ENCODE measurements at places on chromosomes 3 and 15.

DNA sequence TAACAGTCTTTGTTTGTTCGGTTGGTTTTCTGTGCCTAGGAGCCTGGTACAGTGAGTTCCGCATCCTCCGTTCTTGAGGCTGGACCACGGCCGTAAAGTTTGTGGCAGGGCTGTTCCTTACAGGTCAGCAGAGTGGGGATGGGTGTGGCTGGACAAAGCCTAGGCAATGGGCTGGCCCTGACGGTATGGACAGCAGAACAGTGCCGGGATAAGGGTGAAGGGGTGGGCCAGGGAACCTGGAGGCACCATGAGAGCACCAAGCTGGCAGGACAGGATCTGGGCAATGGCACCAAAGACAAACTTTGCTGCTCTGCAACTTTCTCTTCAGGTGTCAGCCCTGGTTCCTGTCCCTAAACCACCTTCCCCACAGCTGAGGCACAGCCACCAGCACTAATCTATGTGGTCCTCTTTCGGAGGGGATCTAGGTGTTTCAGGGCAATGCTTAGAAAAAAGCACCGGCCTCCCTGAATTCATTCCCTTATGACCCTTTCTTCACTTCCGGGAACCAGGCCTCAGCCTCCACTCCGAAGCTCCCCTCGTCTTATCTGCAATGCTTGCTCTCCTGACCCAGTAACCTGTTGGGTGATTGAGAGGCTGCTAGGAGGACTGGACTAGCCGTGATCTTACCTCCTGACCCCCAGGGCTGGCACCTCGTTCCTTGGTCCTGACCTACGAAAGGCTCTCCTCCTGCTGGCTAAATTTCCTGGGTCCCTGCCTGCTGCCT is 54.4 kb downstream of the KLHL6 start:
- DNase-seq = no peak

DNA sequence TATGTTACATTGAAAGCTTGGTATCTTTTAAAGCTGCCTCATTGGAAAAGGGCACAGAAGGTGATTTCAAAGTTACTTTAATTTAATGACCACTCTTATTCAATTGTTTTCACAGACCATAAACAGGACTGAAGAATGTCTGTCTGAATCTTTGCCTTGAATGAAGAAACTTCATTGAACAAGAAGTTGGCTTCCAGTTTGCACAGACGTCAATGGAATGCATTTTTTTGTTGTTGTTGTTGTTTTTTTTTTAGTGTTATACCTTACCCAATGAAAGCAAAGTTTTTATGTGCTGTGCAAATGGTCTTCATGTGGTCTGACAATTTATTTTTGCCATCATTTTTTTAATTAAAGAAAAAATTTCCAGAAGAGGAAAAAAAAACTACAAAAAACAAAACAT is 602.7 kb upstream of the TGFBR2 start:
- no peak for DNase-seq

DNA sequence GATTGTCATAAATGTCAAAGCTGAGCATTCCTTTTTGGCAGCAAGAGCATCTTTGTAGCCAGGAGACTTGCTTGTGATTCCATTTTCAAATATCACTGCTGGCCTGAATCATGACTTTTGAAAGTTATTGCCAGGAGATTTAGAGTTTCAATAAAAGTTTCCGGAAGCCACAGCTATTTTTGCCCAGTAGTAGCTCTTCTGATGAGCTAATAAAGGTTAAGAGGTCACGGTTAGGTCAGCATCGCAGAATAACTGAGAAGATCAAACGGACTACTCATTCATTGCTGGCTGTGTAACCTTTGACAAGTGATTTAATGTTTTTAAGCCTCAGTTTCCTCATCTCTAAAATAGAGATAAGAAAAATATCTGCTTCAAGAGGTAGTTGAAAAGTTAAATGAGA is 105.1 kb upstream of the ETV5 start:
- no peak for DNase-seq

DNA sequence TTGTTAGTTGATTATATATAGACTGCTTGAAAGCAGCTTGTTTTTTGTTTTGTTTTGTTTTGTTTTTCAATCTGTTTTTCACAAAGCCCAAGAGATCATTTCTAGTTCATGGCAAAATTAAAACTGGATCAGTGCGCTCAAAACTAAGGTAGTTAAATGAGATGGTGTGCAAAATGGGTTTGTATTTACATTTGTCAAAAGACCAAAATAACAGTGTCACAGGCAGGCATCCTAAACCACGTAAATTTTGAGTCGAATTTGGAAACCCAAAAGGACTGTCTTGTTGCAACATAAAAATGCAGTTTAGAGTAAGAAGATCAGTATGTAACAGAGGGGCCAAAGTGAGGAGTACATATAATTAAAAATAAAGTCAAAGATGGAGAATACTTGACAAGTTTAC is 2.4 kb downstream of the DMXL2 start:
- DNase-seq = no peak

DNA sequence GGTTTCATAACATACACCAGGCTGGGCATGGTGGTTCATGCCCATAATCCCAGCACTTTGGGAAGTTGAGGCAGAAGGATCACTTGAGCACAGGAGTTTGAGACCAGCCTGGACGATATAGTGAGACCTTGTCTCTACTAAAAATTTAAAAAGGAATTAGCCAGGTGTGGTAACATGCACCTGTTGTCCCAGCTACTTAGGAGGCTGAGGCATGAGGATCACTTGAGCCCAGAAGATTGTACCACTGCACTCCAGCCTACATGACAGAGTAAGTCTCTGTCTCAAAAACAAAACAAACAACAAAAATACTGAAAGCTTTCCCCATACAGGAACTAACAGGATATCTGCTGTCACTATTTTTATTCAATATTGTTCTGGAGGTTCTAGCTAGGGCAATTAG is 20.9 kb downstream of the GREM1 start:
- DNase-seq = no peak

Measured in AG20443 (cell line).